ENCODE measurements at places on chromosomes 7 and 10.

GRCh38 chr10:73653701-73654100 lies 2.1 kb downstream of the SYNPO2L start:
- DNase-seq: no peak

- no peak for DNase-seq
These were observed 73.3 kb upstream of the SMNDC1 start for GRCh38 chr10:110378006-110378405.

DNA sequence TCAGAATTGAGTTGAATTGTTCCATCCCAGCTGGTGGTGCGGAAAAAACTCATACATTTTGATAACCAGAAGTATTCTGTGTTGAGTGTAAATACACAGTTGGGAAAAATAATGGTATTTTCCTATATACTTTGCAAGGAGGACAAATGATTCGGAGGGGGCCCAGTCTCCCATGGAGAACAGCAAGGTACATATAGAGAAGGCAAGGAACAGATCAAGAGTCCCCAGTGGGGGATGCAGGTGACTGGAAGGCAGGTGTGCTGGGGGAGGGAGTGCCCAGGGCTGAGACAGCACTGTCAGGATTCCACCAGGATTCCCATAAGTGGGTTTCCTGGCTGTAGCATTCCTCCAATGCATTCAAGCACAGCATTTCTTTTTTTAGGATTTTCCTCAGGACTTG lies 10.8 kb upstream of the ADCY1 start:
- no peak for DNase-seq

DNA sequence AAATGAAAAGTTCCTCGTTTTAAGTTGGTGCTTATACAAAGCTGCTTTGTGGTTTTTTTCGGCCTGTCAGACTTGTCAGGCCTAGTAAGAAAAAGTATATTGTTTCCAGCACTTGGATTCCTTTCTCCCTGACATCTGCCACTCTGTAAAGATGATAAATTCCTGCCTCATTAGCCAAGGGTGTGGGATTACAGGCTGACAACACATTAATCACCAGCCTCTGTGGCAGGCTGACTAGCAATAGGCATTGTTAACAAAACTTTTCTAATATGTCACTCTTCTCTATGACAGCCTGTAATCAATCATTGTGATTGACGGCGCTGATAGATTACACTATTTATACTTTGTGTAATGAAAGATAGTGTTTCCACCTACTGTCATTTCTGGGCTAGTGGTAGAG lies 682.5 kb downstream of the LRMDA start:
- DNase-seq: no peak

GRCh38 chr10:47401874-47402640 lies 18.0 kb upstream of the ZNF488 start:
- DNase-seq: no peak

- DNase-seq: no peak
These were observed 34.6 kb downstream of the BAZ1B start for GRCh38 chr7:73487486-73487885.

- DNase-seq: no peak
These were observed 141.4 kb upstream of the HABP2 start for GRCh38 chr10:113411456-113411855.

DNA sequence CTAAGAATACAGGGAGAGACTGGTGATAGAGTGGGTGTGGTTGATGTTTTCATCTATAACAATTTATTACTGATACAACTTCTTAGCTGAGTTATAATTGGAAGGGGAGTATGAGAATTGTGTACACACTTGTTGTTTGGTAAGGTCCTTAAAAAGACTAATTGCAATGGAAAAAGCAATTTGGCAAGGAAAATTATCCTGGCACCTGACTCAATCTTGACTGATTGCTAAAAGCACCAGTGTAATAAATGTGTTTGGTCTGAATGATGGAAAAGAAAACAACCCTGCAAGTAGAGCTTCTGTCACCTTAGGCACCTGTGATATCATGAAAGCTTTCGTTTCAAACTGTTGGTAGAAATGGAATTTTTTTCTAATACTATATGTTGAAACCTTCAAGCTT lies 6.7 kb upstream of the GSDME start:
- no peak for DNase-seq

- DNase-seq: no peak
These were observed 106.2 kb downstream of the KAT6B start for GRCh38 chr10:74932648-74933047.

DNA sequence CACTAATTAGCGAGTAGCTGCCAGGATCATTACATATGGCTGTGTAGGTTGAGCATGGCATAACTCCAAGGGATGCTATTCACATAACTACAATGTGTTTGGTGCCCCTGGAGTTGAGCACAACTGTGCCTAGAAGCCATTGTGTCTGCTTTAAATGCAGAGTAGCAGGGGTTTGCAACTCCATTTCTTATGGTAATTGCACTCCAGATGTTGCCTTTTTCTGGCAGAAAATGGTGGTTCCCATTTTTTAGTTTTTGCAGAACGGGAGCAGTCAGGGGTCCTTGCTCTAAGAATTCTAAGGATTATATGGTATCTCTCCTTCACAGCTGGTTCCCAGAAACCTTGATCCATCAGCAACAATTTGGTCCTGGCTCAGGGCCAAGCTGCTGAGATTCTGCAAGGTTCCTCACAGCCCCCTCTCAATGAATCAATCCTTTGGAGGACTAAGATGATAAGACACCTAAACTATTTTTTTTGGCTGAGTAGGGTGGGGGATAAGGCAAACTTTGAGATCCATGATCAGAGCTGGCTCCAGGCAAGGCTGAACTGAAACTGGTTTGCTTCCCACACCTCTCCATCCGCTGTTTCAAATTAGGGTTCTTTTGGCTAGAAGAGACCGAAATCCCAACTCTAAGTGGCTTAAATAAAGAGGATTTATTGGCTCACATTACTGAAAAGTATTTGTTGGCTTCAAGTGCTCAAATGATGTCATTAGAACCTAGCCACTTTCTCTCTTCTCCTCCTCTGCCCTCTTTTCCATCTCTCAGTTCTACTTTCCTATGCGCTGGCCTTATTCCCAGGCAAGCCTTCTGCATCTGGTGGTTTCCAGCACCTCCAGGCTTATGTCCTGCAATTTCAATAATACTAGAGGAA lies 97.5 kb upstream of the CCDC6 start:
- no peak for DNase-seq

DNA sequence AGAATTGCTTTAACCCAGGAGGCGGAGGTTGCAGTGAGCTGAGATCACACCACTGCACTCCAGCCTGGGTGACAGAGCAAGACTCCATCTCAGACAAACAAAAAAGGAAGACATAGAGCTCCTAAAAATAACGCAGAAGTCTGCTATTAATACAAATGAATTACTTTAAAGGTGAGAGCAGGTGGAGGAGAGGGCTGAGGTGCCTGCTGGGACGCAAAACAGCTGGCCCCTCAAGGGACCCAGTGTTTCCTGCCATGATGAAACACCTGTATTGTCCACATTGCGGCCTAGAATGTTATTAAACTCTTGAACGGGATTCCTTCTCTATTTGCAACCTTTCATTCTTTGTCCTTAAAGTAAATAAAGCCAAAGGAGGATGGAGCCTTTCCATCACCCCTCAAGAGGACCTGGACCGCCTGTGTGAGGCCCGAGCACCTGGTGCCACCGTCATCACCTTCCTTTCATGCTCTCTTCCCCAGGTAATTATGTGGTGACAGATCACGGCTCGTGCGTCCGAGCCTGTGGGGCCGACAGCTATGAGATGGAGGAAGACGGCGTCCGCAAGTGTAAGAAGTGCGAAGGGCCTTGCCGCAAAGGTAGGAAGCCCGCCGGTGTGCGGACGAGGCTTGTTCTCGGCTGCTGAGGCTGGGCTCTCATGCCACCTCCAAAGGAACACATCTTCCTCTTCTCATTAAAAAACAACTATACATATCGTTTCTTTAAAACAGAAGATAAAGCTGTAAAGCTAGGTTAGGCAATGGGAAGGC lies 136.7 kb downstream of the EGFR start:
- DNase-seq: no peak

DNA sequence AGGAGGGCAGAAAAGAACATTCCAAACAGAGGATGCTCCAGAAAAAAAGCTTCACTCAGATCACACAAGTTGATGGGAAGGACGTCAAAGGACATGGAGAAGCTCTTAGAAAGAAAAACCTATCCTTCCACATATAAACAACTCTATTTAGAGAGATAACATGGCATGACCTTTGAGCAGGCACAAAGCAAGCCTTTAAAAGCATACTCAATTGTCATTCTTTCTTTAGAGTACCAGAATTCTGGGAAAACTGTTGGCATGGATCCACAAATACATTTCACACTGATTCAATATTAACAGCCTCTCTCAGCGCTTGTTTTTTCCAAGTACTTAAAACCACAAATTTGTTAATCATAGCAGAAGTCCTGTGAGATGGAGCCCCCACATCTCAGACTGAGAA lies 7.3 kb upstream of the ABLIM1 start:
- DNase-seq: no peak

- DNase-seq: no peak
These were observed 73.9 kb downstream of the CELF2 start for GRCh38 chr10:11091517-11092102.

DNA sequence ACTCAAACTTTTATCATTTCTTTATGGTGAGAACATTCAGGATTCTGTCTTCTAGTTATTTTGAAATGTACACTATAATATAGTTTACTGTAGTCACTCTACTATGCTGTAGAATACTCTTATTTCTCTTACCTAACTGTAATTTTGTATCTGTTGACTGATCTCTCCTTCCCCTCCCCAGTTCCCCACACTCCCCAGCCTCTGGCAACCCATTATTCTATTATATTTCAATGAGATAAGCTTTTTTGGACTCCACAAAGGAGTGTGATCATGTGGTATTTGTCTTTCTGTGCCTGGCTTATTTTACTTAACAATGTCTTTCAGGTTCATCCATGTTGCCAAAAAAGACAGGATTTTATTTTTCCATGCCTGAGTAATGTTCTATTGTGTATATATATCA lies 71.4 kb upstream of the DYNC1I1 start:
- no peak for DNase-seq

DNA sequence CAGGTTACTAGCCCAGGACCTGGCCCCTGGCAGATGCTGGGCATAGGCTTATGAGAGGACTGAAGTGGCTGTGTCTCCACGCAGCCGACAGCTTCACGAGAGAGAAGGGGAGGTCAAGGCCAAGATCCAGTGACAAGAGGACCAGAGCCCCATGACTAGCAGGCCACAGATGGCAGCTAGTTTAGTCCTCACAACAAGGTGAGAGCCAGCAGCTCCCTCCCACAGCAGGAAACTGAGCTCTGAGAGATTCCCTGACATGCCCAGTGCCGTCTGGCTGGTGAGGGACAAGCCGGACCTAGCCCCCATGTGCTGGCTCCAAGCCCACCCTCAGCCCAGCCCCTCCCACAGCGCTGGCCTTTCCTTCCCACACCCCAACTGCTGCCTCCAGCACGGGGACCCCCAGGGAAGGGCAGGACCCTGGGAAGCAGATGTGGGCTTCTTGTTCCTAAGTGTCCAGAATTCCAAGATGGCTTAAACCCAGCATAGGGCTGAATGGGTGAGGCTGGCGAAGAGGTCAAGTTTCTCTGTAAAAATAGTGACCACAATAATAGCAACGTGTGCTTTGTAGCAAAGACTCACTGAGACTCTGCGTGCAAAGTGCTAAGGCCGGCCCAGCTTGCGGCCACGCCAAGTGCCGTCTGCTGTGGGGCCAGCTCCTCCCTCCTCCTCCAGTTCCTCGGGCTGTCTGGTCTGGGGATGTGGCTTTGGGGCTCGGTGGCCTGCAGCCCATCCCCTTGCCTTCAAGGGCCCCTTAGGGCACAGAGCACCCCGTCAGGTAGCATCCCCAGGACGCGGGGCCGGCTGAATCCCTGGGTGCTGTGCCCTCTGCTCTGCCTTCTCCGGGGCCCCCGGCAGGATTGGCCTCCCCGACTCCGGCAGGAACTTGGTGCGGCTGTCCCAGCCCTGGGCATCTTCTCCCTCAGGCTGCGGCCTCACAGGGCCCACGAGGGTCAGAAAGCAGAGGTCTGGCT lies 7.8 kb upstream of the FAM20C start:
- DNase-seq: no peak

- no peak for DNase-seq
These were observed 69.4 kb downstream of the C1GALT1 start for GRCh38 chr7:7251742-7252141.

DNA sequence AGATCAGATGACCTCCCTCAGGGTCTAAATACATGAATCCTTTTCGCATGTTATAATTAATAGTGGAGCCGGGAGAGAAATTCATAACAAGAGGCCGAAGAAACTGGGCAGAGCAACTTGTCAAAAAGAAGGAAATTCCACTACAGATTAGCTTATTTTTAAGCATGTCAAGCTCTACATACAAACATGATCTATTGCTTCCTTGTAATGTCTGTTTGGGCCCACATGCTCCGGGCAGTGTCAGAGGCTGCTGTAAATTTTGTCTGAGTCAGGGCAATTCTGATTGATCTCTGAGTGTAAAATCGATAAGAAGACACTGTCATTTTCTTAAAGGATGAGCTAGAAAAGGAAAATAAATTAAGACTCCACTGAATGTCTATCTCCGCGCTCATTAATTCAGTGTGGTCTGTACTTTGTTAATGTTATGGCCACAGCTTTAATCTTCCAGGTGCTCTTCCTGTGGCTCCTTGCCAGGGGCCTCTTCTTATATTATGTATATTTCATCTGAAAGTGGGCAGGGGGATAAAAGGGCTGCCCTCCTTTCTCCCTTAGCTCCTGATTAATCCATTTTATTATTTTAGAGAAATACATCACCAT lies 194.1 kb upstream of the SP8 start:
- DNase-seq: no peak

GRCh38 chr7:131107337-131108211 lies 220.1 kb upstream of the MKLN1 start:
- peak; percentile 91 for DNase-seq

- no peak for DNase-seq
These were observed 13.9 kb downstream of the RHBDD2 start for GRCh38 chr7:75892634-75893272.

- DNase-seq: peak; percentile 88
These were observed 87.4 kb downstream of the BUB3 start for GRCh38 chr10:123241391-123242141.

DNA sequence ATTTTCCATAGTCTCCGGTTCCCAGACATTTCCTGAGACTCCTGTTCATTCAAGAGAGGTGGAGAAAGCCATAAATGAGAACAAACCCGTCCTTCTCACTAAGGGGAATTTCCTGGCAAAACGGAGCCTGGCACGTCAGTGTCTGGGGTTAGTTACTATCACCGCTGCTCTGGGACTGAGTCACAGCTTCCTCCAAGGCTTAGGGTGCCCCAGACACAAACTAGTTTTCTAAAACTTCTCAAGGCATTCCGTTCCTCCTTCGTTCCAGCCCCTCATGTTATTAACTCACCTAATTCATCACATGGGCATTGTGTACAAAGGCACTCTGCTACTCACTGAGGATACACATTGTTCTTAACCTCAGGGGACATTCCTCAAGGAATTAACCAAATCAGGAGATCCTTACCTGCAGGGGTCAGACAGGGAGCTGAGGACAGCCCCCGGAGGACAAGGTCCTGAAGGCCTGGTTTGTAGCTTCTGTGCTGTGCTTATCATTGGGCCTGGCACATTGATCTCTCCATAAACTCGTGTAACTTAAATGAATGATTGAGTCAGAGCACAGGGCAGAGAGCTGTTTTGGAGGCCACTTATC lies 103.0 kb upstream of the KLF6 start:
- peak; percentile 72 for DNase-seq
